ENCODE measurements at places on chromosomes 6 and 20.

- DNase-seq = no peak
Observed at GRCh38 chr6:151719070-151719469, 88.4 kb upstream of the ESR1 start.

GRCh38 chr6:56246881-56247653, at the start of gene COL21A1:
COL21A1 (minus strand) TSS chr6:56247580; CDS start chr6:56182618, 64,962 bp downstream.
- DNase-seq = peak; percentile 76

- no peak for DNase-seq
Observed at GRCh38 chr6:109486068-109486467, 3.0 kb upstream of the ZBTB24 start.

DNA sequence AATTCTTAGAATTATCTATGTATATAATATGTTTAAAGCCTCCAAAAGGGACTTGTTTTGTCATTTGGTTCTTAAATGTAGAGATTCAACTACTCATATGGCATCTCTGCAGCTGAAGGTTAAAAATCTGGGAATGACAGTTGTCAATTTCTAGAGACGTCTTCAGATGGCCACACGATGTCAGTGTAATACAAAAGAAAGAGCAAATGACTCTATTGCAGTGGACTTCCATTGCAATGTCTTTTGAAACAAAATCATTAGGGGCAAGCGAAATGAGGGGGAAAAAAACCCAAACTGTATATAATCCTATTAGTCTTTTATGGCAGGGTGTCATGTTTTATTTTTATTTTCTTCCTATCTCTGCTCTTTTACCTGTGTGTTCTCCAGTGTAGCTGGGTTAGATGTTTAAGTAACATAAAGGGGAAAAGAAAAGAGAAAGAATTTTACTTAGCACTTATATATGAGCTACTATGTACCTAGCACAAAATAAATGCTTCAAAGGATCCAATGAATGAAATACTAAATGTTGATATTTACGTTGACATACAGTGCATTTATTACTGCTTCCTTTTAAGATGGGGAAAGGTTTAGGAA, 26.2 kb downstream of the CCN2 start:
- DNase-seq = no peak

- DNase-seq = no peak
Observed at GRCh38 chr6:144104898-144105487, 9.6 kb upstream of the SF3B5 start.

GRCh38 chr6:39075010-39075686, 26.6 kb downstream of the GLP1R start:
- DNase-seq = no peak

- no peak for DNase-seq
Observed at GRCh38 chr20:50810842-50811241, 16.0 kb downstream of the BCAS4 start.

DNA sequence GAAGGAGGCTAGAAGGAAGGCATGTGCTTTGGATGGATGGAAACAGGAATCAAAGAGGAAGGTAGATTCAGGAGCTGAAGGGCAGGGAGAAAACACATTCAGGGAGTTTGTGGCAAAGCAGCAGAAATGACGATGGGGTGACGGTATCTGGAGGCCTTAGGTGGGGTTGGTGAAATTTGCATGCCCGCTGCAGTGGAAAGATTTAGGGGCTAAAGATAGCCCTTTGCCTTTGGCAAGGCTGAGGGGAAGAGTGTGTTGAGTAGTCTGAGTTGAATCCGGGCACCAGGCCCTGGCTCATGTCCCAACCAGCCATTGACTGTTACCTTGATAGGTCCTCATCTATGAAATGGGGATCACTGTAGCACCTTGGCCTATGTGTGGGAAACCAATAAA, 1.3 kb downstream of the GZF1 start:
- no peak for DNase-seq

GRCh38 chr6:21003780-21004541, 469.7 kb downstream of the CDKAL1 start:
- DNase-seq = no peak

DNA sequence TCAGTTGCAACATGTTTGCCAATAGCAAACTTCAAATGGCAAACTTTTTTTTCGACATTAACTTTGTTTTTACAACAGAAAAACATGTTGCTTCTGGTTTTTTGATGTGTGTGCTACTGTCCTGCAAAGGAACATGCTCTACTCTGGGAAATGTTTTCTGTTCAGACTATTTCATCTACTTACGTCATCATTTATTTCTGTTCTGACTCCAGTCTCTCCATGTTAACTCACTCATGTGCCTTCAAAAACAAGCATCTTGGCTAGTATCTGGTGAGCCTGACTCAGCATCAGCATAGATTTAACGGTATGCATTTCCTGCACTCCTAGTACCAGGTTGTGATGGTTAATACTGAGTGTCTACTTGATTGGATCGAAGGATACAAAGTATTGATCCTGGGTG, 36.1 kb upstream of the MAP7 start:
- no peak for DNase-seq

DNA sequence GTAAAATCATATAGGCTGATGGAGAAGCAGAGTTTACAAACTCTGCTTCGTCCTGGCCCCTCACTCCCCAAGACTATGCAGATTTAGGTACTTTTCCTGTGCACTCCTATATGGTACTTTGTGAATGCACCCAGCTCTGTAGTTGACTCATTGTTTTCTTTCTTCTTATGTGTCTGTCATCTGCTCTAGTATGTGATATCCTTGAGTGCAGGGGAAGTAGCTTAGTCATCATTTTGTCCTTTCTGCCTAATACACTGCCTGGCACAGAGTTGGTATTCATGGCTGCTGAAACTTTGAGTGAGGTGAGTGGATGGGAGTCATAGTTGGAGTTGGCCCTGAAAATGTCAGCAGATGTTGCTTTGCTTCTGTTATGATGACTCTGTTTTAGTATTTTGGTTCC, 222.6 kb downstream of the RNF144B start:
- no peak for DNase-seq

GRCh38 chr6:89589297-89590025, 49.1 kb downstream of the LYRM2 start:
- DNase-seq = no peak

DNA sequence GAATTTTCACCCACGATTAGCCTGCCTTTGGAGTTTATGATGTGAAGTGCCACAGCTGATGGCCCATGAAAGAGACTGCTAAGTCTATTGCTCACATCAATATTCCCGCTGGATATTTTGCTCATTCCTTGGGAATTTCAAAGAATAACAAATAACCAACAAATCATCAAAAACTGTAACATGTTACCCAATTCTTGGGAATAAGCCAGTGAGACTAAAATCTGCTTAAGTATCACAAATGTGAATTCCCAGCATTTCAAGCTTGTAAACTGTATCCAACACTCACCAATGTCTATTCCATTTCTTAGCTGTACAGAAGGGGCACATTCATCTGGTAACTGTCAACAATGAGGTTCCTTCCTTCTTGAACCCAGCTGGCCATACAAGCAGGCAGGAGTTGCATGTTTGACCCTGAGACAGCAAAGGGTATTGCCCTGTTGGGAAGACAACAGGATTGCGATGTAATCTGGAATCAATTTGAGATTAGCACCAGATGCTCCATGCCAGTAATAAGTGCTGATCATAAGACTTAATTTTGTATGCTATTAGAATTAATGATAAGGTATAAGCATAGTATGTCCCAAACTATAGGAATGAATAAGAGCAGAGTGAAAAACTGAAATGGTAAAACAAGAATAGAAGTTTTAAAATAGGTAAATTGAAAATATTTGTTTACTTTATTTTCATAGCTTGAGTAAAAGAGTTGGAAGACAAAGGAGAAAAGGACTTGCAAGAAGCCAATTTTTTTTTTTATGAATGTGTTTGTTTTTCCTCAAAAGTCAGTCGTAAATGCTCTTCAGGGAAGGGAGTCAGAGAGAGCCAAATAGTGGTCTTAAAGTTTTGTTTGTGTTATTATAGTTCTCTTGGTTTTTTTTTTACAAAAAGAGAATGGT, 58.8 kb downstream of the RSPO3 start:
- DNase-seq = no peak

GRCh38 chr6:92109256-92109655, 1310.1 kb downstream of the EPHA7 start:
- no peak for DNase-seq

DNA sequence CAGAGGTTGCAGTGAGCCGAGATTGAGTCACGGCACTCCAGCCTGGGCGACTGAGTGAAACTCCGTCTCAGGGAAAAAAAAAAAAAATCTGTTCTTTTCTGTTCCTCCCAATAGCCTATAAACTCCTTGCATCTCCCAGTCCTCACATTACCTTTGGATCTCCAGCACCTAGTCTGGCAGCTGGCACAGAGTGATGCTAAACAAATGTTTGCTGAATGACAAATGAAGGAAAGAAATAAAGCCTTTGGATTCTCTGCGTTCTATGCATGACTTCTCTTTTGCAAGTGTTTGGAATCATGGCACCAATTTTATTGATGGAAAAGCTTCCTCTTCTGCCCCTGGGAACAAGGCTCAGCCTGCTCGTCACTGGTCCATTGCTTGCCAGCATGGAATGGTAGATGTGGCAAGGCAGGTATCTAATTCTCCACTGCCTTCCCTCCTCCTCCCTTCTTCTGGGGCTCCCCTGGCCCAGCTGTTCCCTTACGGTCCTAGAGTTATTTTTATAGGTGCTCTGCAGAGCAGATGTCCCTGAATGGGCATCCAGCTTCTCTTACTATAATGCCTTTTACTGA, 53.6 kb upstream of the FYN start:
- DNase-seq = no peak

- DNase-seq = no peak
Observed at GRCh38 chr20:5557123-5557522, 193.1 kb upstream of the SHLD1 start.

GRCh38 chr20:15708984-15709598, 864.2 kb downstream of the KIF16B start:
- no peak for DNase-seq

DNA sequence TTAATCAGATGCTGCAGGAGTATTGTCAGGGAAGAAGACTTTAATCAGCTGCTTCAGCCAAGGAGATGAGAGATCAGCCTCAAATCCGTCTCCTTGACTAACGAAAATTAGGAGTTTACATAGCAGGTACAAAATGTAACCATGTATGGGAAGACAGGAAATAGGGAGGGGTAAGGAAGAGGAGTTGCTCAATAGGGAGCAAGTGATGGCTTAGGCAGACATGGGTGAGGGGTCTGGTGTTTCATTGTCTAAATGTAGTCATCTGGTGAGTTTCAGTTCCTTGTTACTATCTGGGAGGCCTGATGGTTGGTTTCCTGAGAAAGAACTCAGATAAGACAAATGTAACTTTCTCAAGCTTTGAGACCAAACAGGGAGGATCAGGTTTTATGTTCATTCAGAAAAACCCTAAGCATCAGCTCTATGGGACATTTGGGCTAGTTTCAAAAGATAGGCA, 217.3 kb upstream of the SULF2 start:
- DNase-seq = no peak

DNA sequence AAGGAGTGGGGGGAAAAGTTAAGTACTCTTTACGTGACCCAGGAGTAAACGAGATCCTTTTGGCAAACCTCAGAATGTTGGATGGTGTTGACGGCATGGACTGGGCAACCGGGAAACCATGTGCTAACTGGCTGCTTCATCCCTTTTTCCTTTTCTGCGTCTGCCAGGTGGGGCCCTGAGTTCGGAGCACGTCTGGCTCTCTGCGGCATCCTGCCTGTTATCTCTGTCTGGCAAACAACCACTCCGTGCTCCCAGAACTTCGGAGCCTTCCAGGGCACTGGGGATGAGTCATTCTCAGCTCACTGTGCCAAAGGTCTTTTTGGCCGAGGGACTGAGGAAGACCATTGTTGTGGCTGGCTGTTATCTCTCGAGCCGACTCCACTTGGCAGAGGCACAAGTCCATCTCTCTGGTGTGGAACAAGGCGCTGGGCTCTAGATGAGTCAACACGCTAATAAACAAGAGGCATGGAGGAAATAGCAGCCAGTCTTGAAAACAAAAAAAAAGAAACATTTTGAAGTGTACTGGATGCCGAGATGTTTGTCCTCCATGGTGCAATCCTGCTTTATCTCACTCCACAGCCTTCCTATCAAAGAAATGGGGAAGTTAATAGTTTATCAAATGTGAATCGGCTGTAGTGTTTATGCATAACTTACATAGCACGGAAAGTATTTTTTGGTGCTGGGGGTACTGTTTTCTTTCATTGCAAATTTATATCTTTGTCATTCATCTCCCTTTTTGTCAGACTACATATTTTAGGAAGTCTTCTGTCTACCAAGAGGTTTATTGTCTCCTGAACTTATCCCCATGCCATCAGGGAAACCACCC, 64.6 kb upstream of the TXNDC5 start:
- DNase-seq = peak; percentile 80

DNA sequence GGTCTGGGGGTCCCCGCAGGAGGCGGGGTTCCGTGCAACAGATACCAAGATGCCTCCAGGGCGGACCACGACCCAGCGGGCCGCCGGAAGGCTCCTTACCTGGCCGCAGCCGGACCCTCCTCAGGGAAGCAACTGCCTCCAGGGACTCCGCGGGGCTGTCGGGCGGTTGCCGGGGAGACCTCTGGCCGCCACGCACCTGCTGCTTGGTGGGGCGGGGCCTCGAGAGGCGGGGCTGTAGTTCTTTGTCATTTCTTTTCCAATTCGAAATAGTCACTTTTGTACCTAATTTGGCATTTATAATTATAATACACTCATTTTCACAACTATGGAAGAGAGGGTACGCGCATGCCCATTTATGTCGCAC, 647 bp downstream of the AK9 start:
- DNase-seq = peak; percentile 72

DNA sequence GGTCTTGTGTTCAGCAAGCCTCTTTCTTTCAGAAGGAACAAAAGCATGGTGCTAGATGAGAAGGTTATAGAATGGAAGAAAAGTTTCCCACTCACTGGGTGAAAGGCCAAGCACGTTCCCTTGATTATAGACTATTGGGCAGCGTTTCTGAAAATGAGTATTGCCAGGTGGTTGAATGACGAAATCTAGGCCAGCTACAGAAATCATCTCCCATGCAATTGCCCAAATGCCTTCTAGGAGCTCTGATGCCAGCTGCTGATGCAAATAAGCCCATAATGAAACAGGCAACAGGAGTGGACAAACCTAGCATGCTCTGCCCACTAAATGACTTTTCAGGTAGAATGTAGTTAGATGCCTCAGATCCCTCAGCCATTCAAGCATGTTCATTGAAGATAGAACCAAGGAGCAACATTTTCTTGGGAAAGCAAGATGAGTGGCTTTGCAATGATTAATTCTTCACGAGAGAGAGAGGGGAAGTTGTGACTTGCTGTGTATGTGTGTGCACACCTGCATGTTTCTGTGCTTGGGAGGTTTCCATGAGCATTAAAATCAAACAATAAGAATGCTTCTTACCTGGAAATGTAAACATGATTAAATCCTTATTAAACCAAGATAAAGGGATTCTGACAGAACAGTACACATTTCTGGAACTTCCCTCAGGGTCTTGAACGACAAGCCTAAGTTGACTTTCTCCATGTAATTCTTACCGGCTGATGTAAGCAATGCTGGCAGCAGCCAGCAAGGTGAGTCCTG, 43.6 kb downstream of the ADTRP start:
- DNase-seq = no peak

GRCh38 chr6:117547688-117548621, 54.4 kb downstream of the GOPC start:
- no peak for DNase-seq
